ENCODE measurements at places on chromosomes 3 and 15. TPM values are rescaled to one million over a fixed set of nuclear protein-coding genes. Genes with fewer than 3 reads are reported as not detected.

The IQCB1 gene
- 12.4 TPM for total RNA-seq

The CD200 gene
- total RNA-seq, result 4.0 TPM

The SPTBN5 gene
- 0.53 TPM for total RNA-seq

The KCNMB3 gene
- 1.8 TPM for total RNA-seq

The B3GALNT1 gene
- 30.3 TPM for total RNA-seq

The CCR9 gene
- total RNA-seq, result not detected

The BNC1 gene
- total RNA-seq, result 0.13 TPM

The GPR156 gene
- 0.40 TPM for total RNA-seq

The HYAL1 gene
- total RNA-seq, result 1.2 TPM

The TMEM212 gene
- not detected for total RNA-seq

The TIPARP gene
- total RNA-seq, result 30.1 TPM

The IL17RE gene
- total RNA-seq, result 3.5 TPM

The FGF7 gene
- 17.7 TPM for total RNA-seq

The PLSCR5 gene
- not detected for total RNA-seq
